NCI-H748 treated with DMSO at 0.1 percent for 48 hours (cell line): ENCODE measurements at places on chromosomes 3 and 15.

- DNase-seq = no peak
Observed at GRCh38 chr15:72489943-72490554, 15.9 kb downstream of the ARIH1 start.

DNA sequence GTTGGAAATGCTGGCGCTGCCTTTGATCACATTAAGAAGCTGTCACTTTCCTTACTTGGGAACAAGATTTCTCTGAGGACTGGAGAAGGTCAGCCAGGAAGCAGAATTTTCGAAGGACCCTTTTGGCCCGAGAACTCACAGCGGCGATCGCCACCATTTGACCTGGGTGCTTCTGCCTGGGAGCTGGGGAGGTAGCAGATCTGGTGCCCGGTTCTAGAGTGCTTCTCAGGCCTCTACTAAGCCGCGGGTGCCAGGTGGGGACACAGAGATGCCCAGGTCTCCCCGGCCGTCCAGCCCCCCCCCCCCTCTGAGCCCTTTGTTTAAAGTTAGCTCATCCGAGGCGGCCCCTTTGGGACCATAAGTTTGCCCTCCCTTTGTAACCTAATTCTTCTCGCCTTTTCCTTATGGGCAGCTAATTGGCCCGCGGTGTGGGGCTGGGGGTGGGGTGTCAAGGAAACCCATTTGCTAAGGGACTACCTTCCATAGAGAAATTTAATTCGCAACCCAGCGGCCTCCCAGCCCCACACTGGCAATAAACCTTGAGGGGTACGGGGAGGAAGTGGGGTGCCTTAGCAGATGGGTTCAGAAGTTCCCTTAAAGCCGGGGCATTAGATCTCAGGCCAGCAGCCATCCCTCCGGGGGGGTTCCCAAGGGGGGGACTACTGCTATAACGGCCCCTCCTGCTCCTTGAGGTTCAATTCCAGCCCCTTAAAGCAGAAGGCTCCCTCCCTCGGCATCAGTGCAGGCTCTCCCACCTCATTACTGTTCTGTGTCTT, 1.9 kb downstream of the GATA2 start:
- no peak for DNase-seq

GRCh38 chr3:12436514-12437220, 47.6 kb upstream of the TSEN2 start:
- DNase-seq = no peak

DNA sequence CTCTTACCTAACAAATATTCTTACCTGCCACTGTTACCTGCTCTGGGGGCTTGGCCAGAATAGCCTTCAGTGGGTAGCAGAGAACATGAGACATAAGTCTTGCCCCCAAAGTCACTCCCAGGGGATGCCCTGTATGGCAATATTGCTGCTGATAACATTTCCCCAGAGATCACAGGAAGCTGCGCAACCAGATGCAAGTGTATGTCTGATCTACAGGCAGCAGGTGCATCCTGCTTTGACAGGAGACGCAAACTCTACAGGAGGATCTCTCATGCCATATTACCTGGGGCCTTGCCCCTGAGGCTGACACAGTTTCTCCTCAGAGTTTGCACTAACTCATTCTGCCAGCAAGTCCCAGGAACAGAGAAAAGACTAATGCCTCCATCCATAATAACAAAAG, 174.4 kb upstream of the LPP start:
- no peak for DNase-seq

DNA sequence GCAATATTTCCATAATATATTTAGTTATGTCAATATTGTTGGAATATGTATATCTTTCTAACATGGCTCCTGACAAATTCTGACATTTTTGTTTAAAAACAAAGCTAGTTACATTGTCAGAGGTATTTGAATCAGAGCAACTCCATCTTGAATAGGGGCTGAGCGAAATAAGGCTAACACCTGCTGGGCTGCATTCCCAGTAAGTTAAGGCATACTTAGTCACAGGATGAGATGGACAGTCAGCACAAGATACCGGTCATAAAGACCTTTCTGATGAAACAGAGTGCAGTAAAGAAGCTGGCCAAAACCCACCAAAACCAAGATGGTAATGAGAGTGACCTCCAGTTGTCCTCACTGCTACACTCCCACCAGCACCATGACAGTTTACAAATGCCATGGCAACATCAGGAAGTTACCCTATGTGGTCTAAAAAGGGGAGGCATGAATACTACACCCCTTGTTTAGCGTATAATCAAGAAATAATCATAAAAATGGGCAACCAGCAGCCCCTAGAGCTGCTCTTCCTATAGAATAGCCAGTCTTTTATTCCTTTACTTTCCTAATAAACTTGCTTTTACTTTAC, 30.4 kb downstream of the RPL22L1 start:
- DNase-seq = no peak

- no peak for DNase-seq
Observed at GRCh38 chr3:49427586-49427985, 1.5 kb downstream of the NICN1 start.
